ENCODE measurements at places on chromosomes 2 and 18. TPM values are rescaled to one million over a fixed set of nuclear protein-coding genes. Genes with fewer than 3 reads are reported as not detected.

Gene ZBTB7C
- polyA plus RNA-seq, result 0.15 TPM

Gene PPP1R1C
- polyA plus RNA-seq, result 1.3 TPM

Gene RPS27A
- polyA plus RNA-seq, result 1,682 TPM

Gene SULT1C2
- polyA plus RNA-seq, result 2.8 TPM

Gene DES
- 4.3 TPM for polyA plus RNA-seq

Gene ALPI
- polyA plus RNA-seq, result not detected

Gene SERPINB8
- polyA plus RNA-seq, result 0.27 TPM

Data from H1 (cell line).